ENCODE measurements at places on chromosomes 7 and 10.
A peak's percentile ranks its signal among the peaks of the same experiment; 100 is the strongest.

DNA sequence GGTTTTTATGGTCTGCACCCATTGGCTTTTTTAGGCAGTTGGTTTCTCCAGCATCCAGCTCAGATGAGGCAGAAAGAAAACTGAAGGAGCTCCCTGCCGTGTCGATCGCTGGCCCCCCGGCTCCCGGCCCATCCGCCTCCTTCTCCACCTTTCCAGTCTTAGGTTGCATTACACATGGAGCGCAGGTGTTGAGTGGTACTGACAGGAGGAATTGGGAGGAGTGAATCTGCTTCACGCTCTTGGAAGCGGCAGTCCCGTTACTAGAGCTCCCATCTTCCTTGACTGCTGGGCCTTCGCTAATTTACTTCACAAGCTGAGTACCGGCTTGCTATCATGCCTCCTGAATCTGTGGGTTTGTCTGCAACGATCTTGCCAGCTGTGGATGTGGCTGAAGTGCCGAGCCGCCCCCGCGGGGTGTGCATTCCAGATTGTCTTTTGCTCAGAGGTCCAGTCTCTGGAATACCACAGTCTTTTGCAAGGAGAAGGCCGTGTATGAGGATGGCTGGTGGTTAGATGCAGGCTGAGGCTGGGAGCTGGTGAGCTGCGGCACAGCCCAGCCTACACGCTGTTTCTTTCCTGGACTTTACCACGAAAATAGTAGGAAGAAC lies 17.1 kb downstream of the IQCE start:
- no peak for DNase-seq

DNA sequence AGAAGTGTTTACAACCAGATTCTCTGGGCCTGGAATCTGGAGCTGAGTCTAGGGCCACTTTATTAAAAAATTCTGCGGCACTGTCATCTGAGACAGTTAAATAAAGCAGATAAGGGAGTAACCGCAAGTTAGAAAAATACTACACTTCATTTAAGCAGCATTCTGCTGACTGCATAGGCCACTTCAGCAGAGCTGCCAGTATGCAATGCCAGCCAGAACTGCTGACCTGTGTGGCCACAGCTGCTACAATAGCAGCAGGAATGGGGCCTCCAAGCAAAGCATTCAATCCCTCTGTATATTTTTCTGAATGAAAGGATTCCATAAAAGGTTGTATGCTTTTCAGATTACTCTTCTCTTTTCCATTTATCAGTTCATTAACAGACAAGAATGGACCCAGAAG lies 136.0 kb downstream of the COL28A1 start:
- no peak for DNase-seq

DNA sequence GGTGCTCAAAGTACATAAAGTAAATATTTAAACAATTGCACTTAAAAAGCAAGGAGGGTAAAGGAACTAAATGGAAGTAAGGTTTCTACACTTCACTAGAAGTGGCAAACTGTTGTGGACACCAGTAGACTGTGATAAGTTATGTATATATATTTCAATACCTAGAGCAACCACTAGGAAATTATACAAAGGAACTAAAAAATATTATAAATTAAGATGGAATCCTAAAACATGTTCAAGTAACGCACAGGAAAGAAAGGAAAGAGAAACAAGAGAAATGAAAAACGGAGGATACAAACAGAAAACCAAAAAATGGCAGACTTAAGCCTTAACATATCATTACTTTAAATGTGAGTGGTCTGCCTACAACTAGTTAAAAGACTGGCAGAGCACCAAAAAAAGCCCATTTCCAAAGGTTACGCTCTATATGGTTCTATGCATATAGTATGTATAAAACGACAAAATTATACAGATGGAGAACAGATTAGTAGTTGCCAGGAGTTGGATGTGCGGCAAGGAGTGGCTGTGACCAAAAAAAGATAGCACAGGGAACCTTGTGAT lies 19.0 kb downstream of the VPS41 start:
- no peak for DNase-seq

DNA sequence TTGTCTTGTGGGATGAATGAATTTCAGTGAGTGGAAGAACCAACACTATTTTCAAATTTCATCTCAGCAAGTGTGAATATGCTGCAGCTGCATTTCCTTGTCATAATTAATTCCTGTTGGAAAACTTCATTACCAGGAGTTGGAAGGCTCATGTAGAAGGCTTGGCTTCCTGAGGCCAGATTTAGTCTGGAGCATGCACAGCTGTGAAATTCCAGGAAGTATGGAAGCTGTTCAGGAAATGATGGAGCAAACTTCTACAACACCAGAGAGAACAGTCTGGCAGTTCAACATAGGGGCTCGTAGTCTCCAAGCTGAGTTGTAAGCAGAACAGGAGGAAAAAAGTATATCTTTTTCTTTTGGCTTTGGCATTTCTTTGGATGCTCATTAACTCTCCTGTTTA lies 1439.9 kb upstream of the CELF2 start:
- DNase-seq, result no peak

- DNase-seq, result no peak
These were observed 32.0 kb downstream of the TNS3 start for GRCh38 chr7:47549916-47550315.

- DNase-seq, result no peak
These were observed 194.2 kb upstream of the SVIL start for GRCh38 chr10:29828956-29829355.

DNA sequence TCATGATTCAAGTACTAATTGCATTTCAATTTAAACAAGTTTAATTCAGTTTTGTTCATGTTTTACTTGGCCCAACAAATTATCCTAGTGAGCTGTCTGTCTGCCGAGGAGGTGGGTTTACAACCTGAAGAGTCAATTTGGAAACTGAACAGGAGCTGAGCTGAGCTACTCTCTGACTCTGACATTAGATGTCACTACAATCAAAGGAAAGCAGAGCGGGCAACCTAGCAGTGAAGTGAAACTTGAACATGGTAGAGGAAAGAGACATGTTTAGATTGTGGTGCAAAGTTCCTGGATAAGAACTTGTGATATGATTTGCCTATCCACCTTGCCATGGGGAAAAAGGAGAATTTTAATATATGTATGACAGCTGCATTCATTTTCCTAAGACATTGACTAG lies 9.6 kb upstream of the AGR3 start:
- DNase-seq, result no peak

DNA sequence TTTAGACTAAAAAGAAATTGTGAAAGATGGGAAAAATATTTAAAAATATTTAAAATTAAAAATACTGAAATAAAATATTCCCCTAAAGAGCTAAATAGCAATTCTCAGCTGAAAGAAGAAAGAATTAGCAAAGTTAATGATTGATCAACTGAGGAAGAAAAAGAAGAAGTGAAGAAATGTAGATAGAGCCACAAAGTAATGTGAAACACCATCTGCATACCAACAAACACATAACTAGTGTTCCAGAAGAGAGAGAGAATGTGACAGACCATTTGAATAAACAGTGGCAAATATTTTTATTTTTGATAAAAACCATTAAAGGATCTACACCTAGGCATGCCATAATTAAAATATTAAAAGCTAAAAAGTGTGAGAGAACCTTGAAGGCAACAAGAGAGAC lies 784.5 kb upstream of the ZWINT start:
- no peak for DNase-seq

- DNase-seq, result no peak
These were observed 843.3 kb downstream of the GATA3 start for GRCh38 chr10:8897769-8898168.

GRCh38 chr7:91043186-91043585 lies 221.0 kb upstream of the FZD1 start:
- no peak for DNase-seq

- no peak for DNase-seq
These were observed 47.4 kb downstream of the SLC26A5 start for GRCh38 chr7:103398483-103399127.

- no peak for DNase-seq
These were observed 5.9 kb upstream of the LRRC18 start for GRCh38 chr10:48945441-48946130.

- DNase-seq, result no peak
These were observed 5.7 kb upstream of the TAS2R40 start for GRCh38 chr7:143216151-143216550.

DNA sequence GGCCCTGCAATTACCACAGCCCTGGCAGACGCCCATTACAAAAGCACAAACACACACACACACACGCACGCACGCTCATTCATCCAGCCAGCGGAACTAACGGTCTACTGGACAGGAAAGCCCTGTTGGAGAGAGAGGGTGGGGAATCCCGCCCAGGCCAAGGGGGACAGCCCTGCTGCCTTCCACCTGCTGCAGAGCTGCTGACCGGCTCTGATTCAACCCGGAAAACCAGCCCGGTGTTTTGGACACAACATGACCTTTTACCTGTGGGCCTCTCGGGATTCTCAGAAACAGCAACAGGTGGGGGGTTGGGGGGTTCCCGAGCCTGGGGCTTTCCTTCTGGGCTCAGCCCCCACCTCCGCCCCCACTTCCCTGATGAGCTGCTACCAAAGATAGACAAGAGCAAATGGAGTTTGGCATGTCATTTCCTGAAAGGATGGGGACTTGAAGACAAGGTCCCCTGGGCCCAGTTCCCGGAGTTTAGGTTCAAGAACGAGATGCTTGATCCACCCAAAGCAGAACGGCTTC lies 18.5 kb upstream of the SERPINE1 start:
- DNase-seq, result no peak

- no peak for DNase-seq
These were observed 50.8 kb downstream of the ZNF503 start for GRCh38 chr10:75350791-75351190.

DNA sequence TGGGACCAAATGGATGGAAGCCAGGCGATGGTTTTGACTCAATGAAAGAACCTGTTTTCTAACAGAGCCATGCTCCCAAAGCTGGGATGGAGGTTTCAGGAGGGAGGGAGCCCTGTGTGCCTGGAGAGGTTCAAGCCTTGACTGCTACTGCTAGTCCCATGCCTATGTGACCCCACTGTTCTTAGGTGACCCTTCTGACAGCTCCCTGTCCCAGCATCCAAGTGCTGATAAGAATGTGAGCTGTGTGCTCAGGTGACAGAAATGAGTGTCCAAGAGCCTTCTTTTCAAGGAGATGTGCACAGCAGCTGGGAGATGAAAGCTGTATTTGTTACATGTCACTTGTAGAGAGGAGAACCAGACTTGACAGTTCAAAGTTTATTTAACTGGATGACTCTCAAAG lies 595.4 kb downstream of the GALNT17 start:
- DNase-seq, result no peak

GRCh38 chr10:5334196-5334880 lies 30.4 kb upstream of the UCN3 start:
- DNase-seq, result no peak

GRCh38 chr7:24026351-24026750 lies 257.6 kb upstream of the NPY start:
- no peak for DNase-seq

GRCh38 chr10:132438091-132439024 lies 41.4 kb downstream of the PWWP2B start:
- no peak for DNase-seq

GRCh38 chr7:158114056-158114850 lies 473.4 kb downstream of the PTPRN2 start:
- no peak for DNase-seq

DNA sequence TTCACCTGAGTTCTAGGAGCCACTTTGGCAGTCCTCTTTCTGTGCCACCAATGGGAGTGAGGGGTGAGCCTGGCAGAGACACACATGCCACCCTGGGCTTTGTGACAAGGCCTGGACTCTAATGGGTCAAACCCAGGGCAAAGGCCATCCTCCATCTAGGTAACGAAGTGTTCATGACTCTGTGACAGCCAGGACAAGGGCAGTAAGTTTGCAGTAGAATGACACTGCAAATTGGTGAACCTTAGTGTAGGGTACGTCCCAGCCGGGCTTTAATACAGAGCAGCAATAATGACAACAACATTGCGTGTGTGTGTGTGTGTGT lies 43.3 kb downstream of the PAPSS2 start:
- no peak for DNase-seq

GRCh38 chr7:49778731-49779270 lies 5.4 kb downstream of the VWC2 start:
- no peak for DNase-seq

DNA sequence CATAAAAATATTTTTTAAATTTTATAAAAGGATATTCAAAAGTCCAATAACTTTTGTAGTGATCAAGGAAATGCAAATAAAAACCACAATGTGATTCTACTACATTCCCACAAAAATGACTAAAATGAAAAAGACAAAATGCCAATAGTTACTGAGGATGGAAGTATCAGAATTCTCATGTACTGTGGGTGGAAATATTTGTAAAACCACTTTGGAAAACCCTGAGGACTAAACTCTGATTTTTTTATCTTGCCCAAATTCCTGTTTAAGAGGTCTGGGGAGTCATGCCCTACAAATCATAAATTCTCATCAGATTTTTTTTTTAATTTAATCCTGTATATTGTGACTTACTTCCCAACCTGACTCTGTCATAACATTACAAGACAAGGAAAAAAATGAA lies 9.8 kb upstream of the SEMA3D start:
- no peak for DNase-seq

- no peak for DNase-seq
These were observed 6.1 kb upstream of the CAV2 start for GRCh38 chr7:116493449-116493848.

GRCh38 chr10:114962441-114962840 lies 24.4 kb downstream of the TRUB1 start:
- peak; percentile 1 for DNase-seq

- no peak for DNase-seq
These were observed 139.4 kb downstream of the ITGB8 start for GRCh38 chr7:20470082-20470481.

GRCh38 chr7:50212016-50212325 lies 92.5 kb upstream of the IKZF1 start:
- no peak for DNase-seq

DNA sequence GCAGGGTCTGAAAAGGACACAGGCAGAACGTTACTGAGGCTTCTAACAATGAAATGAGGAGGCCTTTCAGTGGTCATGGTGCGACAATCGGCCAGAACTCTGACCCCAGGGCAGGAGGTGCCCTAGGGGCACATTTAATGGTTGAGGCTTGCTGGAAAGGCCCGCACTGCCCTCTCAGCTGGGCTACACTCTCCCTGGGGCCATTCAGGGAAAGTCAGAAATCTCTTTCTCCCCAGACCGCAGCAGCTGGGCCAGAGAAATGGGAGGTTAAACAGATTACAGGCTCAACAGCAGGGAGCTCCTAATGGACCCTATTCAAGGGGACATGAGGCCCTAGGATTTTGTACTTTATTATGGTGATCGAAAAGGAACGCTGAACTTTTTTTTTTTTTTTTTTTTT lies 85.6 kb upstream of the FGFR2 start:
- no peak for DNase-seq

DNA sequence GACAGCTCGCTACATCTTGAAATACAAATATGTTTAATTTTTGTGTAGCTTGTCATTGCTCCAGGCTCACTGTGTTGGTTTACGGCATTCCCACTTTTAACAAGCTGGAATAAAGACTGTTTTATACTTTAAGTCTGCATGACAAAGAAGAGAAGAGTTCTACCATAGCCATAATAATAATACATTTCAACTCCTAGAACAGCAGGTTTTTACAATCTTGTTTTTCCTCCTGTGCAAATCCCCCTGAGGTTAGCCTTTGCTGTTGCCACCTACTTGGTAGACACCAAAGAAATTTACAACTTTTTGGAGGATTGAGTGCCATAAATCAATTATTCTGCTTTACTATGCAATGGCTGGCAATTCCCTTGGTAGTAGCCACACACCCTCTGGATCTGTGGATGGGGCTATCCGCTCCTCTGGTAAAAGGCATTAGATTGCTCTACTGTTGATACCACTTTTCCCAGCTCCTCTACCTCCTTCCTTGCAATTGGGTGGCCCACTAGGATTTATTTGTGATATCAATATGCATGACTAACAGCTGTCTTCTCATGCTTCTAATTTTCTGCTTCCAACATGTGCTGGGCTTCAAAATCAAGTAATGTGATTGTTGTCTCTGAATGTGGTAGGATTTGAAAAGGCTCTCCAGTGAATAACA lies 60.2 kb downstream of the SFMBT2 start:
- DNase-seq, result no peak
